ENCODE measurements at places on chromosomes 4 and X.

GRCh38 chr4:168584321-168584771 lies 87.5 kb downstream of the PALLD start:
- DNase-seq, result no peak

- no peak for DNase-seq
Observed at GRCh38 chr4:85824166-85824945, 349.4 kb downstream of the ARHGAP24 start.

GRCh38 chr4:133996431-133997121 lies 205.0 kb downstream of the PABPC4L start:
- no peak for DNase-seq

DNA sequence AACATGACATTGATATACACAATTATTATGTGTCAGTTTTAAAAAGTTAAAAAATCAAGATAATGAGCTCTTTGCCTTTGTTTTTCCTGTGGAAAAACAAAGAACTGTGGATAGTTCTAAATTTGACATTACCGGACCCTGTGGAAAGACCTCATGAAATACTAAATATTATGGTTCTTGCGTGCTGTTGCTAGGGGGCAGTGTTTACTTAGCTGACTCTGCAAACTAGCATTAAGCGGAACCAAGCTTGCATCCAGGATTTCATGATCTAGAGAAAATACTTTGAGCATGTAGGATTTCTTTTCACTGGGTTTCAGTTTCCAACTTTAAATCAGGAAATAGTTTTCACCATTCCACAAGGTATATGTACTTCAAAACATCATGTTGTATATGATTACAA lies 33.6 kb downstream of the CLCN4 start:
- DNase-seq, result no peak

DNA sequence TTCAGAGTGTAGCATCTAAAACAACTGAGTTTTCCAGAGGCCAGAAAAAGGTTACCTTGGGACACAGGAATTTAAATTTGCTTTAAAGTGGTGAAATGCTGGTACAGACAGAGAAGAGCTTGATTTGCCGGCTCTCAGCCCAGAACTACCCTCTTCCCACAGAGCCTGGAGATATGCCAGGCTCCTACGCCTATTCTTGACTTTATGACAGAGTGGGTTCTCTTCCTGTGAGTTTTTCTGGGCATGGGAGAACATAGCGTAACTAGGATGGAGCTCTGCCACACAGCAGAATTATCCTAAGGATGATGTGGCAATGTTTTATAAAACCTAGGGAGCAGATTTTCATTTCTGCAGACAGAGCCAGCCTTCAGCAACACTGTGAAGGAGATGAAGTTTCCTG lies 241.8 kb downstream of the GRIA3 start:
- DNase-seq, result no peak

DNA sequence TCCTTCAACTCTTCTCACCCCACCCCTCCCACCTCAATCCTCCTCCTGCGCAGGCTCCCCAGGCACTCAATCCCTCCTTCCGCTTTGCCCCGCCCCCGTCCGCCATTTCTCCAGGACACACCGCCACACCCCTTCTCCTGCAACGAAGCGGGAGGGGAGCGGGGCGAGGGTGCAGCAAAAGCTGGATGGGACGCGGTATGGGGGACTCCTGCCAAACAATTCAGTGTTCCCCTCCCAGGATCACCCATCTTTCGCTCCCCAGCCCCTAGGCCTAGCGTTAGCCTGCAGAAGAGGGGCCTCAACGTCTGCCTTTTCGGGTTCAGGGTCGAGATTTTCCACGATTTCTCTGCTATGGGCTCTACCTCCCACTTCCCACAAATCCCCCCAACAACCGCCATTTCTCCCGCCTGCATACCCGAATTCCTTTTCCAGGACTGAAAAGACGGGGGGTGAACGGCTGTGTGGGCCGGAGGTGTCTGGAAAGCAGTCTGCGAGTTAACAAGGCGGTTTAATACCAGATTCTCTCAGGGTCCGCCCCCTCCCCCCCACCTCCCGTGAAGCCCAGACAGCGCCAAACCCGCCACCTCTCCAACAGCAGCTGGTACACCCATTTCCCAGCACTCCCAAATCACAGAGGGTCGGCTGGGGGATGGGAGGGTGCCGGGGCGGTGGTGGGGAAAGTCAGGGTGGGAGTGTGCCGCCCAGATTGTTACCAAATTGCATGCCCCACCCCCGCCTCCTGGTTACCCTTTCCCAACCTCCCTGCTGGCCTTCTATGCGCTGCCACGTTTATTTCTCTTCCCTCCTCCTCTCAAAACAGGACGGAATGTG lies 774 bp downstream of the ARMCX2 start:
- peak; percentile 28 for DNase-seq

DNA sequence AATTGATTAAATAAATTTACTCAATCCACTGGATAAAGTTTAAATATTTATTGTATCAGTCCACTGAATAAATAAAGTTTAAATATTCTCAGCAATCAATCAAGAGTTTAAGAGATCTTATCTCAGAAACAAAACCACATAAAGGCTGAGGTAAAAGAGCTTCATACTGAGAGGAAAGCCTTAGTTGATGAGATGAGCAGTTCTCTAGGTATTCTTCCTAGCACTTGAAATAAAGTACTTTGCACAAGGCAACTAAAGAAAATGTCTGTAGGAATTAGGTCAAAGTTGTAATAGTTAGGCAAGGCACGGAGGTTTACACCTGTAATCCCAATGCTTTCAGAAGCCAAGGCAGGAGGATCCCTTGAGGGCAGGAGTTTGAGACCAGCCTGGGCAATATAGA lies 63.5 kb downstream of the UCHL1 start:
- no peak for DNase-seq

GRCh38 chrX:21683941-21684340 lies 25.8 kb upstream of the KLHL34 start:
- no peak for DNase-seq

- DNase-seq, result no peak
Observed at GRCh38 chrX:9341291-9342201, 123.3 kb upstream of the TBL1X start.

GRCh38 chr4:52868133-52868532 lies 6.0 kb downstream of the RASL11B start:
- no peak for DNase-seq

GRCh38 chr4:47990145-47990544 lies 26.3 kb downstream of the CNGA1 start:
- DNase-seq, result no peak

- no peak for DNase-seq
Observed at GRCh38 chrX:39157796-39158195, 356.5 kb downstream of the MID1IP1 start.

DNA sequence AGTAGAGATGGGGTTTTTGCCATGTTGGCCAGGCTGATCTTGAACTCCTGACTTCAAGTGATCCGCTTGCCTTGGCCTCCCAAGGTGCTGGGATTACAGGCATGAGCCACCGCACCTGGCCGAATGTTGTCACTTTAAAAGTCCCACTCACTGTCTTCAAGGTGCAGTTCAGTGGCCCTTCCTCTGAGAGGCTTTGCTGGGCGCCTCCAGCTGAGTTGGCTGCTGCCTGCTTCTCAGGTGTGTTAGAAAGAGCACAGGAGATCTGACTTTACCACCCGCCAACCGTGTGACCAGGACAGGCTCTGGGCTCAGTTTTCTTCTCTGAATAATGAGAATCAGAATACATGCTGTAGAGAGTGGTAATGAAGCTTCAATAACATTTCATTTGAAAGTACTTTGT lies 207.4 kb downstream of the CEP135 start:
- DNase-seq, result no peak

GRCh38 chr4:9979101-9979701 lies 42.1 kb downstream of the SLC2A9 start:
- DNase-seq, result no peak

DNA sequence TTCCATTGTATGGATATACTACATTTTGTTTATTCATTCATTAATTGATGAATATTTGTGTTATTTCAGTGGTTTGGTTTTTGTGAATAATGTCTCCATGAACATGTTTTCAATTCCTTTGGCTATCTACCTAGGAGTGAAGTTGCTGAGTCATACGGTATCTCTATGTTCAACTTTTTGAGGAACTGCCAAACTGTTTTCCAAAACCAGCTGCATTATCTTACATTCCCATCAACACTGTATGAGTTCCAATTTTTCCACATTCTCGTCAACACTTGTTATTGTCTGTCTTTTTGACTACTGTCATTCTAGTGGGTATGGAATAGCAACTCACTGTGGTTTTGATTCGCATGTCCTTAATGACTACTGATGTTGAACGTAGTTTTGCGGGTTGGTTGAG lies 388.6 kb upstream of the MAGEB2 start:
- no peak for DNase-seq

GRCh38 chr4:26737385-26737784 lies 123.3 kb upstream of the STIM2 start:
- DNase-seq, result no peak

DNA sequence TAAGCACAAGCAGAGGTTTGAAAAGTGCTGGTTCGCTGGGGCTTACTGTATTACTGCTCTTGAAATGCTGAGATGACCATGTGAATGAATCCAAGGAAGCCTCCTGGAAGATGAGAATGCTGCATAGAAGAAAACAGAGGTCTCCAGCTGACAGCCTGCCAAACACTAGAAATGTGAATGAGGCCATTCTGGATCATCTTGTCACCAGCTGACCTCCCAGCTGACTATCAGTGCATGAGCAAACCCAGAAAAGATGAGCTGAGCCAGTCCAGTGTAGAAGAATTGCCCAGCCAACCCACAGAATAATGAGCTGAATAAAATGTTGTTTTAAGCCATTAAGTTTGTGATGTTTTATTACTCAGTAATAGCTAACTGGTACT lies 49.1 kb upstream of the DYNLT3 start:
- no peak for DNase-seq

GRCh38 chrX:68894142-68894512 lies 65.3 kb downstream of the EFNB1 start:
- DNase-seq, result no peak

DNA sequence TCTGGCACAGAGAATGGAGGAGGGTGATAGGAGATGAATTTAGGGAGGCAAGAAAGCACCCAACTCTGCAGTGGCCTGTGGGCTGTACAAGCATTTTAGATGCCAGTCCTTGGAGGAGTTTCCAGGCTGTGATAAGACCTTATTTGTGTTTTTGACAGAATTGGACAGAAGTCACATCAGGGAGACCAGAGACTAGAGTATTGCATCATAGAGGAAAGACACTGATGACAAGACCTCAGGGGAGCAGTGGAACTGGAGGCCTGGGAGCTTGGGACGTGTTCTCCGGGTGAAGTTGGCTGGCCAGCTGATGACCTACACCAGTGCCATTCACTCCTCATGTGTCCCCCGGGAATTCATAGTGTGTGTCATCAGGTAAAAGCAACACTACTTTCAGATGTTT lies 284.0 kb upstream of the ZFP42 start:
- DNase-seq, result no peak

DNA sequence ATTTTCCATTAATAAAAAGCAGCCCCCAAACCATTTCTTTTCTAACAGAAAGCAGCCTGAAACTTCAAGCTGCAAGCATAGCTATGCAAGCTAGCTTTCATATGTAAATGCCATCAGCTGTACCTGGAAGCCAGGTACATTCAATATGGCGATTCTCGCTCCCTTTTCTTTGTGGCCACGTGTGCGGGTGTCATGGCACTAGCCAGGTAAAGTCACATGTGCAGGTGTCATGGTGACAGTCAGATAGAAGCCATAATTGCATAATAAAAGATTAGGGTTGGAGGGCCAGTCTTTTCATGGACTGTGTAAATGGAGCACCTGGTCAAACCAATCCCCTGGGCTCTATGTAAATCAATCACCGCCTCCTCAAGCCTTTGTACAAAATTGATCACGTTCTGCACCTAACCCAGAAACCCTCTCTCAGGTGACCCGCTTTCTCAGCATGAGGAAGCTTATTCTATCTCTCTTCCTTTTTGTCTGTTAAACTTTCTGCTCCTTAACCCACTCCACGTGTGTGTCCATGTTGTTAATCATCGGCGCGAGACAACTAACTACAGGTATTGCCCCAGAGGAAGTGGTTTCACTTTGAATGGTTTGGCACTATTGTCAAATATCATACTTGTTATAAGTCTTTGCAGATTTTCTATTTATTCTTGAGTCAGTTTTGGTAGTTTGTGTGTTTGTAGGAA lies 18.0 kb upstream of the RHOXF2 start:
- DNase-seq, result no peak

DNA sequence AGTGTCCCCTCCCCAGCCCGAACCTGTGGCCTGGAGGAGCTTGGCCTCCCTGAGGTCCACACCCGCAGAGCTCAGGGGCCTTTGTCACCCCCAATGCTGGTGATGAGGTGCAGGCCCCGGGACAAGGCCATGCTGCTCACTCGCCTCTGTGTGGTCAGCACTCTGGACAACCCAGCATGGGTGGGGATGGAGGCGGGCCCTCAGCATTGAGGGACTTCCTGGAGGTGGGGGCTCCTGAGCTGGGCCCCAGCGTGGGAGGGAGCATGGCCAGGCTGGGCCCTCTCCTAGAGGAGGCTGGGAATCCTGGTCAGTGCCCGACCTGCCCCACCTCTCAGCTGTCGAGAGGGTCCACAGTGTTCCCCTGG lies 30.6 kb downstream of the TACC3 start:
- no peak for DNase-seq

GRCh38 chr4:39259571-39260330 lies 77.4 kb downstream of the WDR19 start:
- DNase-seq, result no peak

GRCh38 chrX:97498093-97498492 lies 614.4 kb downstream of the RPA4 start:
- DNase-seq, result no peak

DNA sequence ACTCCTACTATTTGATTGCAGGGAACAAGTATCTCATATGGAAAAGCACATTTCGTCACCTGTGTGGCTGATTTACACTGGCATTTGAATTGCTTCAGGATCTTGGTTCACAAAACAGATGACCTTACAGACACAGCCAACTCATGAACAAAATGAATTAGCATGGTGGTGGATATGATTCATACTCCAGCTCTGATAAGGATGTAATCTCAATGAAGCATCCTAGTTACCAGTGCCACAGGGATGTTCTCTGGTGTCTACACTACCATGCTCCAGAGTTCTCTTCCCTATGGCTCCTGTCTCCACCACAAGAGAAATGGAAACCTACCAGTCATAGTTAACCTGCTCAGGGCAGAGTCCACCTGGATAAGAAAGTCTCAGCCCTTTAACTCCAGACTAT lies 40.7 kb downstream of the TEC start:
- DNase-seq, result no peak

DNA sequence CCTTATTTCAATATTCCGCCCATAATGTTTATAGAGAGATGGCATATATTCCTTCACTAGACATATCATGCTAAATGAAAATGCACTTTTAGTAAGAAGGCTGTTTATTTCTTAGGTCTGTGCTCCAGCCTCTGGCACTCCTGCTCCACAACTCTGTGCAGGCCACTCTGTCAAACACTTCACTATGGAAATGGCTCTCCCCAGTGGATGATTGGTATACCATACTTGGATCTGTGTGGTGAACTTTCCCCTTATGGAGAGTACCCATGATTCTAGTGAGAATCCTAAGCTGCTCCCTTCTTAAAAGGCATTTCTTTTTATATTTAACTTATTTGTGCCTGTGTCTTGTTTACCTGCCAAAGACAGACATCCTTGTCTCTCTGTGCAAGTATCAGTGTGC lies 480.1 kb upstream of the GALNT7 start:
- DNase-seq, result no peak
